ENCODE measurements at places on chromosomes 16 and 17. TPM values are rescaled to one million over a fixed set of nuclear protein-coding genes. Genes with fewer than 3 reads are reported as not detected.

The CDH3 gene
- polyA plus RNA-seq: not detected

The RNF166 gene
- 27.4 TPM for polyA plus RNA-seq

- H3K27ac ChIP-seq: peak overlapping the region; percentile 16
- no peaks in the 10 kb centered on the region for H3K36me3 ChIP-seq
- H3K27me3 ChIP-seq: no peaks in the 10 kb centered on the region
- DNase-seq: peak; percentile 90
These were observed 49.9 kb upstream of the CDR2 start for GRCh38 chr16:22424161-22424937.

GRCh38 chr17:82974136-82974952 is 105.1 kb upstream of the METRNL start:
- H3K36me3 ChIP-seq: no peaks in the 10 kb centered on the region
- no peaks in the 10 kb centered on the region for H3K27me3 ChIP-seq
- no peak for DNase-seq
- H3K4me3 ChIP-seq: no peak overlapping the region
- no peak overlapping the region for H3K27ac ChIP-seq

- no peak for DNase-seq
- H3K27ac ChIP-seq: no peak overlapping the region
- H3K27me3 ChIP-seq: no peaks in the 10 kb centered on the region
- H3K4me1 ChIP-seq: no peaks in the 10 kb centered on the region
These were observed 138.9 kb upstream of the CDH11 start for GRCh38 chr16:65260746-65261145.

- no peak overlapping the region for H3K27ac ChIP-seq
- no peaks in the 10 kb centered on the region for H3K4me1 ChIP-seq
These were observed 54.1 kb downstream of the IGF2BP1 start for GRCh38 chr17:49051269-49051668.

DNA sequence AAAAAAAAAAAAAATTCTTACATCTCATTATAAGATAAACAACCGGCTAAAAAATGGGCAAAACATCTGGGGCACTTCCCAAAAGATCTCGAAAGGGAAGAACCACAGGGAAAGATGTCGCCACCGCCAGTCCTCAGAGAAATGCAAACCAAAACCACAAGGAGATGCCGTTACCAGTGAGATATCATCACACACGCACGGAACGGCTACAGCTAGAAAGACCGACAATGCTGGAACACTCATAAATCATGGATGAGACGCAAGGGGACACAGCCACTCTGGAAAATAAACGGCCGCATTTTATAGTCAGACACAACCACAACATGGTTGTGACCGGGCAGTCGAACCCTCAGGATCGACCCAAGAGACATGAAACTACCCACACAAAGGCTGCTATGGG is 24.5 kb downstream of the WDR45B start:
- H3K27ac ChIP-seq: no peak overlapping the region
- H3K36me3 ChIP-seq: peaks cover 6% of the 10 kb centered on the region
- H3K4me1 ChIP-seq: no peaks in the 10 kb centered on the region
- DNase-seq: no peak

GRCh38 chr16:74226338-74226954 is 70.2 kb upstream of the PSMD7 start:
- H3K27ac ChIP-seq: no peak overlapping the region
- H3K4me1 ChIP-seq: no peaks in the 10 kb centered on the region
- no peaks in the 10 kb centered on the region for H3K36me3 ChIP-seq
- H3K27me3 ChIP-seq: no peaks in the 10 kb centered on the region
- DNase-seq: no peak

DNA sequence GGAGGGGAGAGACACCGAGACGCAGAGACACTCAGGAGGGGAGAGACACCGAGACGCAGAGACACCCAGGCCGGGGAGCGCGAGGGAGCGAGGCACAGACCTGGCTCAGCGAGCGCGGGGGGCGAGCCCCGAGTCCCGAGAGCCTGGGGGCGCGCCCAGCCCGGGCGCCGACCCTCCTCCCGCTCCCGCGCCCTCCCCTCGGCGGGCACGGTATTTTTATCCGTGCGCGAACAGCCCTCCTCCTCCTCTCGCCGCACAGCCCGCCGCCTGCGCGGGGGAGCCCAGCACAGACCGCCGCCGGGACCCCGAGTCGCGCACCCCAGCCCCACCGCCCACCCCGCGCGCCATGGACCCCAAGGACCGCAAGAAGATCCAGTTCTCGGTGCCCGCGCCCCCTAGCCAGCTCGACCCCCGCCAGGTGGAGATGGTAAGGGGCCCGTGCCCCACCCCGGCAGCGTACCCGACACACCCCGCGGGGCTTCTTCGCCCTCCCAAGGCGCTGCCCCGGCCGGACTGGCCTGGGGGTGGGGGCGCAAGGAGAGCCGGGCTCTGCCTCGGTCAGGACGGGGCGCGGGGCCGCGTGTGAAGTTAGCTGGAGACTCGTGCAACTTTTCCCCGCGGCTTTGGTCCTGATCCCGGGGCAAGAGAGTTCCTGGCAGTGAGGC is 427 bp downstream of the PPP1R1B start:
- H3K36me3 ChIP-seq: no peaks in the 10 kb centered on the region
- no peak overlapping the region for H3K4me3 ChIP-seq
- H3K27me3 ChIP-seq: no peaks in the 10 kb centered on the region
- H3K4me1 ChIP-seq: no peaks in the 10 kb centered on the region

- no peaks in the 10 kb centered on the region for H3K36me3 ChIP-seq
- H3K27ac ChIP-seq: no peak overlapping the region
- no peak for DNase-seq
- no peaks in the 10 kb centered on the region for H3K27me3 ChIP-seq
These were observed 250.7 kb downstream of the HS3ST3A1 start for GRCh38 chr17:13351046-13351445.

Measured in aorta (tissue), 5 donors.